ENCODE measurements at places on chromosomes 16 and 17.
A peak's percentile ranks its signal among the peaks of the same experiment; 100 is the strongest.

GRCh38 chr16:67430977-67431774 lies at the start of gene HSD11B2:
Gene HSD11B2 (plus strand): TSS chr16:67431121. CDS start chr16:67431249, 128 bp downstream.
- no peak for DNase-seq

- no peak for DNase-seq
Measured at GRCh38 chr17:83099086-83099555, 19.7 kb downstream of the METRNL start.

DNA sequence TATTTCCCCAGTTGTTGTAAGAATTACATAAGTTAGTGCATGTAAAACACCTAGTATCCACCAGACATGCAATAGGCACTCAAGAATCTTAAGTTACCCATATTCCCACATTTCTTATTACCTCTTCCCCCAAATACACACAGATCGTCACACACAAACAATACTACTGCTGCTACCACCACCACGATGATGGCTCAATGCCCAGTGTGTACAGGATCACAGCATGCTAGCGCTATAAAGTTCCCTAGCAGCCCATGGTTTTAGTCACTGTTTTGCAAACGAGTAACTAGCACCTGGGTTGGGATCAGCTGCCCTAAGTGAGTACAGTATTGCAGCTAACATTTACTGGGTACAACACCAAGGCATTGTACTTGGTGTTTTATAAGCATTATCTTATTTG lies 411.7 kb downstream of the UTP18 start:
- no peak for DNase-seq

DNA sequence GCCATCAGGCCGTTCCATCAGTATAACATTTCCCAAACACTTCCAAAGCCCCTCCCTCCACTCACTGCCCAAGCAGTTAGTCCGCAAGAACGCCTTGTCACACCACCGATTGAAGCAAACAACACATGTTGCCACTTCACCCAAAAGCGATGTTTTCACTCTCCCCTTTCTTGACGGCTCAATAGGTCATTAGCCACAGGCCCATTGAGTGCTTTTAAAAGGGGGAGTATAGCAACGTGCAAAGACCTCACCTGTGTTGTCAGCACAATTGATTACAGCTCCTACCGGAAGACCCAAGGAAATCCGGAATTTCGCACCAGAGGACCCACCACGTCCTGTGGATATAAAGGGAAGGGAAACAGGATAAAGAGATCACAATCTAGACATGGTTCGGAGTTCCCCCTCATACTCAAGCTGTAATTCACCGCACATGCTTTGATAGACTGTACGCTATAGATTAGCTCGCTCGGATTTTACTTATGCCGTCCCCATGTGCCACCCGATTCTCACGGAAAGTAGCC lies 690 bp downstream of the RPL23 start:
- DNase-seq: no peak

- no peak for DNase-seq
Measured at GRCh38 chr16:17481736-17482135, 11.0 kb upstream of the XYLT1 start.

DNA sequence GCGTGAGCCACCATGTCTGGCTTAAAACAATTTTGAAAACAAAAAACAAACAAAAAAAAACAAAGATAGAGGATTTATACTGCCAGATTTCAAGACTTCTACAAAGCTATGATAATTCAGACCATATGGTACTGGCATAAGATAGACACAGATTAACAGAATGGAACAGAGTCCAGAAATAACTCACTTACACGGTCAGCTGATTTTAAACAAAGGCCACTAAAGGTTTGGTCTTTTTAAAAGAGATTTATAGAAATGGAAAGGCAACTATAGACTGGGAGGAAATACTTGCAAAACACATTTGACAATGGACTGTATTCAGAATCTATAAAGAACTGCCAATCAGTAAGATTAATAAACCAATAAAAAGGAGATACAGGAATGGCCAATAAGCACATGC lies 48.6 kb upstream of the MNT start:
- peak; percentile 74 for DNase-seq

GRCh38 chr16:80100846-80101451 lies 439.8 kb upstream of the DYNLRB2 start:
- no peak for DNase-seq

DNA sequence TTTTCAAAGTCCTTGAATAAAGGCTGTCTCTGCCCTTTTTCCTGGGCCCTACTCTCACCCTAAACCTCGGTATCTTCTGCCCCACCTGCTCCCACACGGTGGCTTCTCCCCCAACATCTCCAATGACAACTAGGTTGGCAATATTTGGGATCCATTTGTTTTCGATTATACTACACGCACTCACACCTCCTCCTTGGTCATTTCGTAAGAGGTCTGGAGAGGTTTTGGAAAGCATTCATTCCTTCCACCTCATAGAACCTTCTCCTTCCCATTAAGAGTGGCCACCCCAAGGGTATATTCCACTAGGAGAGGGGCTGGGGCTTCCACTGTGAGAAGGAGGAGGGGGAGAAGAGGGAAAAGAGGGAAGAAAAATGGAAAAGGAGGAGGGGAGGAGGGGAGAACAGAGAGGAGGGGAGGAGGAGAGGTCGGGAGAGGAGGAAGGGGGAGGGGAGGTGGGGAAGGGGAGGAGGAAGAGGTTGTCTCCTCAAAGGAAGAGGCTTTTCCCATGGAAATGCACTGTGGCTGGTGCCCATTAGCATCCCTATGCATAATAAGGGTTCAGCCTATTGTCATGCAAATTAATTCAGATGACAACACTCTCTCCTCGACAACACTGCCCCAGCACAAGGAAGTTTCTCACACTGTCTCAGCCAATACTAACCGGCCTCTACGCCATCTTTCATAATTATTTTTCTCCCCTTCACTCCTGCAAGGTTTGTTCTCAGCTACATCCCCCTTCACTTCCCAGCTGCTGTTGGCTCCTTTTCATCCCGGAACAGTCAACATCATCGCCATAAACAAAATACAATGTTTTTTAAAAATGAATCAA lies 30.0 kb downstream of the SOX9 start:
- DNase-seq: no peak

Data from fibroblast of the aortic adventitia (primary cell).